ENCODE measurements at places on chromosomes 12 and 14.

- DNase-seq: peak; percentile 69
Observed at GRCh38 chr12:48977290-48978281, 536 bp upstream of the WNT1 start.

GRCh38 chr12:31506515-31507306, 84.2 kb downstream of the DENND5B start:
- no peak for DNase-seq

- no peak for DNase-seq
Observed at GRCh38 chr14:101135796-101136742, 232.5 kb upstream of the RTL1 start.

DNA sequence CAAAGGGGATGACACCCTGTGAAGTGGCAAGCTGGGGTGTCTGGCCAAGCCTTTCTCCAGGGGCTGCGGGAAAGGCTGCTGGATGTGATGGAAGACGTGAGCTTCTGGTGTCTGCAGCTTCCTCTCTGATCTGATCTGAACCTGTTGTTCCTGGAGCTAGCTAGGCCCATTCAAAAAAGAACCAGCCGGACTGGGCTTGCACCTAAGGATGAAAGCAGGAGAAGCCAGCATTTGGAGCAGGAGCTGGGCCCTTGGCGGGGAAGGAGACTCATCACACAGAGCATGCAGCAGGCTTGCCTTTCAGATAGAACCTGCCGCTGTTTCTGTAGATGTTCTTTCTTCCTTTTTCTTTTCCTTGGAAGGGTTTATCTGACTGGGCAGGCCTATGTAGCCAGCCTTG, 9.5 kb downstream of the RPH3A start:
- no peak for DNase-seq

DNA sequence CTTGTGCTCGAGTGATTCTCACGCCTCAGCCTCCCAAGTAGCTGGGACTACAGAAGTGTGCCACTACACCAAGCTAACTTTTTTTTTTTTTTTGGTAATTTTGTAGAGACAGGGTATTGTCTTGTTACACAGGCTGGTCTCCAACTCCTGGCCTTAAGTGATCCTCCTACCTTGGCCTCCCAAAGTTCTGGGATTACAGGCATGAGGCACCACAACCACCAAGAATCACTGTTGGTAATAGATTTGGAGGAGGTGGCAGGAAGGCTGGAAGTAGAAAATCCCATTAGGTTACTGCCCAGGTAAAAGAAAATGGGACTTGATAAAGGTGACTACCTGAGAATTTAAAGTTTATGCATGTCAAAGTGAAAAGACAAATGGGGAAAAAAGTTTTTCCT, 1.4 kb upstream of the CDCA4 start:
- no peak for DNase-seq

DNA sequence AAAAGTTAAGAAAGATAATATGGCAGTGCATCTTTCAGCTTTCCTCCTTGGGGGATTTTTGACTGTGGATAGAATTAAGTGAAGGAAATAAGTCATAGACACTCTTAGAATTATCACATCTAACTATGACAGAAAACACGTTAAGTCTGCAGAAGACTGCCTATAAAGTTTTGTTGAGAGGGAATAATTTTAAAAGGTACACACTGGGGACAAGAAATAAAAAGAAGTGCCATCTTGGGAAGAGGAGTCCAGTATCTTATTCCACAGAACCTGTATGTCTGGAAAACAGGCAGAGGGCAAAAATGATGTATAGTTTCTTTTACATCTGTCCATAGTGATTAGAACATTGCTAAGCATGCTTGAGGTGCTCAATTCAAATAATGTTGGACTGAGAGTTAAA, 80.7 kb downstream of the IGF1 start:
- no peak for DNase-seq

DNA sequence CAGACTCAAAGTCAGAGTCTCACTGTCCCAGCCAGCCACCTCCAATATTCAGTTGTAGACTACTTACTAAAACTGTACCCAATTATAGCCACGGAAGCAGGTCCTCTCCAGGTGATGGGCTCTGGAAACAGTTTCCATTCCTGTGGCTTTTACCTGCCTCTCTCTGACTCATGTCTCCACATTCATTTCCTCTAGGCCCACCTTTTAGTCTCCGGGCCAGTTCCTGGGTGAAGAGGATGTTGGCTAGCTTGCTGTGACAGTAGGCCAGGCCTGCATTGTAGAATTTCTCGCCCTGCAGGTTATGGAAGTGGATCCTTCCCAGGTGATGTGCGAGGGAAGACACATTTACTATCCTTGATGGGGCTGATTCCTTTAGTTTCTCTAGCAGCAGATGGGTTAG, 5.6 kb downstream of the RDH11 start:
- DNase-seq: no peak

DNA sequence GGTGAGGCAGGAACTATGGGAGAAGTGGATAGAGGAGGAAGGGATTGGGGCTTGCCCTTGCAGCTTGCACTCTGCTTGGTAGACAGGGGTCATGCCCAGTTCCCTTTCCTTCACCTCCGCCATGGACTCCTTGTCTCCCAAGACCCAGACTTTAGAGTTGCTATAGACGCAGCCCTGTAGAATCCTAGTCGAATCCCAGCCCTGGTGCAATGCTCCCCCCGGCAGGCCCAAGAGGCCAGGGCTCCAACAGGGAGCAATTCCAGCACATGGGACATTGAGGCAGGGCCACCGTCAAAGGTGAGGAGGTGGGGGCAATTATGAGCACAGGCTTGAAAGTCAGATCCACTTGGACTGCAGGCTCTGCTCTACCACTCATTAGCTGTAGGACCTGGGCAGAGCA, 29.5 kb upstream of the BCDIN3D start:
- no peak for DNase-seq

DNA sequence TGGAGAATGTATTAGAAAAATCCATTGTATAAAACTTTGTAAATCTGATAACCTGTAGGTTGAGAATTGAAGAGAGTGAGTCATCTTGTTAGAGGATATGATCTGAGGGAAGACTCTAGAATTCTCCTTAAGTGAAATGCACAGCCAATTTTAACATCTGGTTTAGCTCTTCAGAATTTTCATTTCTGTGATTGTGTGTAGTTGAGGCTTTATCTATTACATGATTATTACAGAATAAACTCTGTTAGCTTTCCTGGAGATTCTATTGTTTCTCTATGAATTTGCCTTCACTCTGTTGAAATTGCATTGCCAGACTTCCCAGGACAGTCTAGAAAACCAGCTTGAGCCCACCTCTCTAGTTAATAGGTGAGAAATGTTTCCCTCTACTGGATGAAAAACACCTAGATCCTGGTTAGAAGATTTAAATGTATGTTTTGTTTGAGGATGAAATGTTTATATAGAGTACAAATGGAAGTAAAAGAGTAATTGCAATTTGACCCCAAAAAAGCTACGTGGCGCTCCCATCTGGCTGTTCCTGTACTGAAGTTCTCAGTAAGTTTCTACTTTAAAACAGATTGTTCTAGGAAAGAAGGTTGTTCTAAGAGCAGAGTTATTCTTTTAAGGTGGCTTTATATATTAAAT, 2.9 kb downstream of the NUDT4 start:
- no peak for DNase-seq

DNA sequence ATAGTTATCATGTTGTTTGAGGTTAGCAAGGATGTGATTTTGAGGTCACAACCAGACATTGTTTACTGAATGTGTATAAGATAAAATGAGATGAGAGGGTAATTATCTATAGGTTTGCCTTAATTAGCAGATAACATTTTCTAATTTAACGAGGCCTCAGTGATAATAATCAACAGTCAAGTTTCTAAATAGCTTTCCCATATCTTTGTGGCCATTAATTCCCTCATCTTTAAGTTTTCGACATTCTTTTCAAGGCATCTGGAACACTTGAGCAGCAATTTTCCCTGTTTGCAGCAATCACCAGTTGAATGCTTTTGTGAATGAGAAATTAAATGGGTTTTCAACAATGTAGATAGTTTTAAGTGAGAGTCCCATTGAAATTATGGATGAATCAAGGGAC, 304.1 kb downstream of the SYT1 start:
- no peak for DNase-seq

DNA sequence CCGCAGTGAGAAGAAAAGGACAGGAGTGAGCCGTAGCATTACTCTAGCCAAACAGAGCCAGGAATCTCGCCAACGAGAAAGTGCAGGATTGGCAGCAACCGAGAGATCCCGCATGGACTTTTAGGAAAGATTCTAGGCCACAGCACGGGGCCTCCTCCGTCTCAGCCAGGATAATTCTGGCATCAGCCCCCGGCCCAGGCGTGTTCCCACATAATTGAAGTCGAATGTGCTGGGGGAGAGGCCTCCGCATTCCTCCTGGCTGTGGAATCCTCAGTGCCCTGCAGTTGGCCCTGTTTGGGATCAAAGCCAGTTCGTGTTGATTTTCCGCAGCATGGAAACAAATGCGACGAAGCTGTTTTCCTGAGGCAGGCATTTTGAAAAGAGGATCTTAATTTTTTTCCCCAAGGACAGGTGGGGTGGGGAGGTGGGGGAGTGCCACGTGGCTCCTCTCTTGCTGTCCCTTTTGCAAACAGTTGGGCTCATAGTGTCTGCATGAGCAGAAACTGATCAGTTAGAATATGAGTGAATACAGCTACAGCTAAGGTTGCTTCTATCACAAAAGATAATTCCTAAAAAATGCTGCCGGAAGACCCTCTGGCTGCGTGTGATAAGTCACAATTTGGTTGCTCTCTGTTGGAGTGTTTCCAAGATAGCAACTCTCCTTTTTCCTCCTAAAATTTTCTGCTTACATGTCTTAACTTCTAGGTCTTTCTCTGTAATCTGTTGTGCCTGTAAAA, 37.3 kb upstream of the ATXN2 start:
- DNase-seq: no peak

DNA sequence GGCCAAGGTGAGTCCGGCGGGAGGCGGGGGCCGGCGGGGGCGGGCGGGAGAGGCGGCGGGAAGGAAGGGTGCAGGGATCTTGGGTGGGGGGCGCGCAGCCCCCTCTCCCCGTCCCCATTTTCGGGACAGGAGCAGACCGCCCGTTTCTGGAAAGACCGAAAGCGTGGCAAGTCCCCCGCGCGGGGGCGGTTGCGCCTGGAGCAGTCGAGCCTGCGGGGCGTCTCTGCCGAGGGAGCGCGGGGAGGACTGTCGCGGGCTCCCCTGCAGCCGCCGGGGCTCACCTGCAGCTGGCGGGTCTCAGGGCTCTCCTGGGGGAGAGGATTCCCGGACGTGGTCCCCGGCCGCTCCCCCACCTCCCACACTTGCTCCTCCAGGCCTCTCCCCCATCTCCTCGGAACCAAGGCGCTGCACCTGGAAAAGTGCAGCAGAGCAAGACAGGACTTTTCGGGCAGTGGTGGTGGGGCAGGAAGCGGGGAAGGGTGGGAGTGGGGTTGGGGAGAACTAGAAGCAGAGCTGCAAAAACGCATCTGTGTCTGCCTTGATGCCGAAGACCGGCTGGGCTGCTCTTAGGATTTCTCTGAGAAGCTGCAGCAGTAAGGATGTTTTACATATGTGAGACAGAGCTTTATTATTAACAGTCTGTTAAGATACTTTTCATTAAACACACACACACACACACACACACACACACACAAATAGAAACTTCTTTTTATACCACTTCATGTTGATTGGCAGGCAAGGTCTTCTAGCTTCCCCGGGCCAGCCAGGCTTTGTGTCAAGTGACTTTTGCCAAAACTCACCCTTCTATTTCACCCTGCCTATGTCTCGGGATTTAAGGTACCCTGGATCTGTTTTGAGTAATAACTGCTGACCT, 677 bp downstream of the C12orf75 start:
- DNase-seq: no peak

GRCh38 chr14:72546344-72547016, 347.4 kb downstream of the DPF3 start:
- DNase-seq: no peak

- DNase-seq: no peak
Observed at GRCh38 chr12:818733-819132, 66.4 kb downstream of the WNK1 start.

DNA sequence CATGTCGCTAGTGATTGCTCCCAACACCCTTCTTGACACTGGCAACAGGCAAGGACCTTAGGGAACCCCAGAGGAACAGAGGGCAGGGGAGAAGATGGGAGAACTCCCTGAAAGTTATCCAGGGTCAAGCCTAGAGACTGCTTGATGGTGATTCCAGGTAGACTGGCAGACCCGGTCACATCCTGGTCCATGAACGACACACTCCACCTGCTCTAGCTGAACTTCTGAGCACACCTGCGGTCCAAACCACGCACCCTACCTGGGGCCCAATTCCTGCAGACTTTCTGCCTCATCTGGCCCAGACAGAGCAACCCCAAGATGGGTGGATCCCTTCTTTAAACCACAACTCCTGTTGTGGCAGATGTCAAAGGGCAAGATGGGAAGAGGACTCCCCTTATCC, 34.2 kb downstream of the NCKAP5L start:
- no peak for DNase-seq

- DNase-seq: no peak
Observed at GRCh38 chr14:53516261-53516774, 363.2 kb upstream of the DDHD1 start.

GRCh38 chr12:58670623-58671022, 249.7 kb downstream of the LRIG3 start:
- no peak for DNase-seq

DNA sequence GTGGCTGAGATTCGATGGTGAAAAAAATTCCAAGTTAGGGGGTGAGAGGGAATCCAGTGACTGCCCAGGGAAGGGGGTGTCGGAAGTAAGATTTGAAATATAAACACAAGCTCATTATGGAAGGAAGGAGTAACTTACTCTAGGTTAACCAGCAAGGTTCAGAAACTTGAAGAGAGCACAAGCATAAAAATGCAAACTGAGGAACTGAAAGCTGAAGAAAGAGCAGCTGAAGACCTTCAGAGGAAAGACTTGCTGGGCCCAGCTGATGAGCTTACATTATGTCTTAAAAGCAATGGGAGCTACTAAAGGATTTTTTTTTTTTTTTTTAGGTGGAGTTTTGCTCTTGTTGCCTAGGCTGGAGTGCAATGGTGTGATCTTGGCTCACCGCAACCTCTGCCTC, 189.7 kb upstream of the GRIN2B start:
- DNase-seq: no peak

DNA sequence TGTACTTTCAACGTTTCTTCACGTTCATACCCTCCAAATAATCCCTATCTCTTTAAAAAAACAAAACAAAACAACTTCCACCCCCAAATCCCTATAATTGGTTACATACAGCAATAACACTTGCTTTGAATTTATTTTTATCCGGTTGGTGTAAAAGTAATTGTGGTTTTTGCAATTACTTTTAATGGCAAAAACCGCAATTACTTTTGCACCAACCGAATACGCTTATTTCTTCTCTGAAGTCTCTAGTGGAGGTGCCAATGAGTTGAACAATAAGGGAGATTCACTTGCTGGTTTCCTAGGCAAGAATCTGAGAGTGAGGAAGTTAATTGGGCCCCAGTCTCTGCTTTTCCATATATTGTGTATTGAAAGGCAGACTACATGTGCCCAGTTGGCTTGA, 133.3 kb downstream of the DACT1 start:
- no peak for DNase-seq

GRCh38 chr12:121894633-121895032, 6.0 kb downstream of the PSMD9 start:
- no peak for DNase-seq

DNA sequence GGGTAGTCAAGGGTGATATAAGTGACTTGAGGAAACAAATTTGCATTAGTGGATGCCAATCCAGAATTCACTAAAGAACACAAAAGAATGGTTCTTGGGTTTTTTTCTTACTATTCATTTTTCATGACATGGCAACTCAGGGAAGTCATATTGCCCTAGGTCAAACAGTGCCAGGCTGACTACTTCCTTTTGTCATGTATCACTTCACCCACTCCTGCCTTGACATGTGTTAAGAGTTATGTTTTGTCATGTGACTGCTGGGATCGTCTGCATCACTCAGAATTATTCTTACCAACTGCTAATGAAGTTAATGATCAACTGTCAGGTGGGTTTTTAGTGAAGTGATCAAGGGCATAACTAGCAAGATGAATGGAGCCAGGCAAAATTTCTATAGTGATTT, 74.2 kb downstream of the PRORP start:
- DNase-seq: no peak

Data from activated CD8-positive, alpha-beta memory T cell treated with anti-CD3 and anti-CD28 coated beads for 1 hour (primary cell).